ENCODE measurements at places on chromosomes 16 and 17.

DNA sequence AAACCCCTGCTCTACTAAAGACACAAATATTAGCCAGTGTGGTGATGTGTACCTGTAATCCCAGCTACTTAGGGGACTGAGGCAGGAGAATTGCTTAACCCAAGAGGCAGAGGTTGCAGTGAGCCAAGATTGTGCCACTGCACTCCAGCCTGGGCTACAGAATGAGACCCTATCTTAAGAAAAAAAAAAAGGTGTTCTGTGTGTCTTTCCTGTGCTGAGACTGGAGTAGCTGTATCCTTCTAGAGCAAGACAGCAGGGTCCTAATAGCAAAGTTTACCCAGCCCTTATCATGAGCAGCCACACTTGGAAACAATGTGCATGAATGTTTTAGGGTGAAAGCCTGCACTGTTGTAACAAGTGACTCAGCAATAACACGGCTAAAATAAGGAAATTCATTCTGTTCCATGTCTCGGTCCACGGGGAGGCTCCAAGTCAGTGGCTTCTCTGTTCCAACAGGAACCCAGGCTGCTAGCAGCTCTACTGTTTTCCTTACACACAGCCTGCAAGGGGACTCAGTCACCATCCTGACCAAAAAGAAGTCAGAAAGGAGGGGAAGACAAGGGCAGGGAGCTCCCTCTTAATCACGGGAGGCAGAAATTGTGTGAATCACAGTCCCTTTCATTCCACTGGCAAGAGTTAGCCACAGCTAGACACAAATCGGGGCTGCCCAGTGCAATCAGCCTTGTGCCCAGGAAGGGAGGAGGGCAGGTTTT, 7.1 kb upstream of the SLC5A11 start:
- no peak for DNase-seq

DNA sequence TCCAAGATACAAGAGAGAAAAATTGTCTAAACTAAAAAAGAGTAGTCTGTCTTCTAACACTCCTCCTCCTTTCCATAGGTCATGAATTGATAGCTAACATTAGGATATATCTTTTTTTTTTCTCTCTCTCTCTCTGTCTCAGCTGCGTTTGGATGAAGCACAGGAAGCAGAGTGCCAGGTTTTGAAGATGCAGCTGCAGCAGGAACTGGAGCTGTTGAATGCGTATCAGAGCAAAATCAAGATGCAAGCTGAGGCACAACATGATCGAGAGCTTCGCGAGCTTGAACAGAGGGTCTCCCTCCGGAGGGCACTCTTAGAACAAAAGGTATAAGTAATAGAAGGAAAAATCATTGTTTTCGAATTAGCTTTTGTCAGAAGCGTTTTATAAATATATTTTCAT, 32.9 kb downstream of the ABHD15 start:
- DNase-seq, result no peak

GRCh38 chr17:34434052-34434451, 71.0 kb upstream of the CCL1 start:
- no peak for DNase-seq

DNA sequence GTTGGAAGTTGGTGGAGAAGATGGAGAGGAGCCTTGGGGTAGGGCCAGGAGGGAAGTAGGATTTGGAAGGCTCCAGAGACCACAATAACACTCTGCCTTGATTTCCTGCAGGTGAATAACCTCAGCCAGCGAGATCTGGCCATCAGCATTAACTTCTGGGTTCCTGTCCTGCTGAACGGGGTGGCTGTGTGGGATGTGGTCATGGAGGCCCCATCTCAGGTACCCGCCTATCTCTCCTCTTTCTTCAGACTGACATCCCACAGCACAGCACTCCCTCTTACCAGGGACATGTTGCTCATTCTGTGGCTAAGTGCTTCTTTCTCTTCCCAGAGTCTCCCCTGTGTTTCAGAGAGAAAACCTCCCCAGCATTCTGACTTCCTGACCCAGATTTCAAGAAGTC, 4.9 kb downstream of the COX6A2 start:
- DNase-seq, result no peak

DNA sequence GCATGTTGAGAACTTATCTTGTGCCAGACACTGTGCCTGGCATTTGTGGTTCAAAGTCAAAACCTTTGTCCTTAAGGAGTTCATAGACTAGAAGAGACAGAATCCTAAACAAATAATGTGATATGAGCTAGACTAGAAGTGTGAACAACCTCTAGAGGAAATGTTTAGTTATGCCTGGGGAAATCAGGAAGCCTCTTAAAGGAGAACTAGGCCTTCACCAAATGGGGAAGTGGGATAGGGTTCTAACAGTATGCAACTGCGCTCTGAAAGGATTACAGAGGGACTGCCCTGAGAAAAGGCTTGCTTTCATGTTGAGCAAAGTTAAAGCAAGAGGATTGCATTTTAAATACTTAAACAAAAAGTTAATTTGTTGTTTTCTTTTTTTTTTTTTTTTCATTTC, 4.9 kb downstream of the RUNDC1 start:
- no peak for DNase-seq
